ENCODE measurements at places on chromosomes 6 and 20.

DNA sequence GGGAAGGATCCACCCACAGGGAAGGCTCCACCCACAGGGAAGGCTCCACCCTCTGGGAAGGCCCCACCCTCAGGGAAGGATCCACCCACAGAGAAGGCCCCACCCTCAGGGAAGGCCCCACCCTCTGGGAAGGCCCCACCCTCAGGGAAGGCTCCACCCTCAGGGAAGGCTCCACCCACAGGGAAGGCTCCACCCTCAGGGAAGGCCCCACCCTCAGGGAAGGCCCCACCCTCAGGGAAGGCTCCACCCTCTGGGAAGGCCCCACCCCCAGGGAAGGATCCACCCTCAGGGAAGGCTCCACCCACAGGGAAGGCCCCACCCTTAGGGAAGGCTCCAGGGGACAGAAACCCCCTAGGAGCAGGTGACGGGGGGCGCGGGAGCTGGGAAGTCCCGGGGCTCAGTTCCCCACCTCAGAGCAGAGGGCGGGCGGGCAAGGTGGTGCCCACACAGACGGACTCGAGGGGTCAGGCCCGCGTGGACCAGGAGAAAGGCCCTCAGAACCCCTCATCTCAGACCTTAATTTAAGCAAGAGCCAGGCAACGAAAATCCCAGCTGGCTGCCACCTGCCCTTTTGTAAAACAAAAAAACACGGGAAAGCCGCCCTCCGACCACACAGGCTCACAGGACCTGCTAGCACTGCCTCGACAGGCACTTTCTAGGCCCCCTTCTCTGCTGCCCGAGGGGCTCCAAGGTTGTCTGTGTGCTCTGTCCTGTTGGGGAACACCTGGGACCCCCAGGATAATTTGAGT lies 39.7 kb downstream of the KCNQ2 start:
- no peak for DNase-seq

GRCh38 chr6:47663462-47664216 lies 34.7 kb upstream of the ADGRF4 start:
- DNase-seq, result no peak

DNA sequence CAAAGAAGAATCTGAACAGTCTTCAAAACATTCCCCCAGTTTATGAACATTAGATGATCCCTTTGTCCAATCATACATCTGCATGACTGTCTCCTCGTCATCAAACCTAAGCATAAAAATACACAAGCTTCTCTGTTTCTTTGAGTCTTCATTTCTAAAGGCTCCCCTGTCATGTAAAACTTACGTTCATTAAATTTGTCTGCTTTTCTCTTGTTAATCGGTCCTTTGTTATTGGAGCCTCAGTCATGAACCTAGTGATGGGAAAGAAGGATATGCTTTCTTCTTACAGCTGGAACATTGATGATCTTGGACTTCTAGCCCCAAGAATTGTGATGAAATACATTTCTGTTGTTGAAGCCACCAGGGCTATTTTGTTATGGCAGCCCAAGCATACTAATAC lies 18.0 kb upstream of the RIPOR2 start:
- no peak for DNase-seq

GRCh38 chr20:33908336-33908735 lies 85.4 kb upstream of the RALY start:
- DNase-seq, result no peak

GRCh38 chr6:112934433-112935327 lies 587.5 kb downstream of the RFPL4B start:
- DNase-seq, result no peak

- peak; percentile 15 for DNase-seq
These were observed 238.2 kb upstream of the PRND start for GRCh38 chr20:4483486-4483885.

- no peak for DNase-seq
These were observed 37.2 kb downstream of the SEL1L2 start for GRCh38 chr20:13953227-13953626.

GRCh38 chr6:131161987-131162386 lies 26.7 kb downstream of the AKAP7 start:
- no peak for DNase-seq

GRCh38 chr6:36350681-36351571 lies 14.2 kb upstream of the BNIP5 start:
- DNase-seq, result peak; percentile 94

DNA sequence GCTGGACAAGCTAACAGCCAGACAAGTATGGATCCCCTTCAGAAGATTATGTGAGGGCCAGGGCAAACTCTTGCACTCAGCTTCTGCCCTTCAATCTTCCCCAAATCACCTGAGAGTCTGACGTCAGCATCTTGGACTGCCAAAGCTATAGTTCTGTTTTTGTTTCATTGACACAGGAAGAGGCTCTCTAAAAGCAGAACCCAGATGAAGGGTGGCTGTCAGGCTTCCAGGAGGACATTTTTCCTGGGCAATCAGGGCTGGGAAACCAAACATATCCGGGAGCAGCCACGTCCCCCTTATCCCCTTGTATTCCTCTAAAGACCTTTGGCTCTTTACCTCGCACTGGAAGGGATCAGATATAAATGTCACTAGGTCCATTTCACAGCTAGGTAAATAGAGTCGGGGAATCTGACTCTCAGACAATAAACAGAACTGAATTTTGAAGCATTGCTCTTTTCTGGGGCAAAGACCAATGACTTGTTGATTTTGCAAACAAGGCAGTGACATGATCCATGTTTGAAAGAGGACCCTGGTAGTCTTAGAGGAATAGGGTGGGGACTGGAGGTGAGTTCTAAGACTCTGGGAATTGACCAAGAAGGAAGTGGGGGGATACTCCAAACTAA lies 13.3 kb downstream of the MAFB start:
- DNase-seq, result no peak

DNA sequence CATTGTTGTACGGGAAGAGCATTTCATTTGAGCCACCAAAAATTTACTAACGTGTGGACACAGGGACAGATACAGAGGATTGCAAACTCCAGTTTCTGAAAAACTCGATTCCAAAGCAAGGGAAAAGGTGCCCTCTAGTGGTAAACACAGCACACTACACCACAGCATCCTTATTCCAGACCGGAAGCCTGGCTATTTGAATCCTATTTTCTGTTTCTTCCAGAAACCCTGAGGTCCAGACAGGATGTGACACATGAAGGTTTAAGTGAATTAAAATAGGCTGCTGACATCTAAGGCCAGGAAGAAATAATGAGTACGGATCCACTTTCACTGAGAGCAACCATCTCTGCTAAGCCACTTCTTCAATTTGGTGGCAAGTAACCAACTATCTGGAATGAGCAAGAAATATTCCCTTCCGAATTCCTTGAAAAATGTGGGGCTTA lies 31.8 kb upstream of the GMPR start:
- peak; percentile 86 for DNase-seq

- DNase-seq, result no peak
These were observed 81.1 kb upstream of the SNAP25 start for GRCh38 chr20:10137533-10137932.

DNA sequence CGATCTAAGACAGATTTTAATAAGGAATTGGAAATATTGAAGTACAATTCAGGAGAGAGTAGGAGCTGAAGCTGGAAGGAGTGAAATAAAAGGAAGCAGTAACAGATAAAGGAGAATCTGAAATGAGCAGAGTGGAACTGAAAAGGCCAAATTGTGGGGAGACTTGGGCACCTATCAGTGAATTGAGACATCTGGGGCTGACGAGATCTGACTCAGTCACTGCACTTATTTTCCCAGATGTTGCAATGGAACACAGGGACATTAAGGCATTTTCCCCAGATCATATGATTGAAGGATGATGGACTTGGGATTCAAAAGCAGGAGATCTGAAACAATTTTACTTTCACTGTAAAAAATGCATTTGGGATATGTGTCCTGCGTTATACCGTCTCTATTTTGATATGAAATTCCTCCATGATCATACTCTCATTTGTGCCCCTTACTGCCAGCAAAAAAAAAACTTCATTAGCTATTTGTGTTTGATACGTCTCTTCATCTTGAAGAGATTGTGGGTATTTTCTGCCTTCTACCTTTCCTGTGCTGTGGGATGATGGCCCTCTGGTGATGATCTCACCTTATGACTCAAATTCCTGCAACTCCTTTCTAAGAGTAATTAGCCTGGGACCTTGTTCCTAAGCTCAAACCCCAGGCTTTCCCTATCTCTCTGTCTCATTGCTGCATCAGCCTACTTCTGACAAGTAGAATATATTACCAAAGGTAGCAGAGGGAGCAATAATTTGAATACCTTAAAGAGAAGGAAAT lies 278.5 kb upstream of the MAN1A1 start:
- DNase-seq, result peak; percentile 43

DNA sequence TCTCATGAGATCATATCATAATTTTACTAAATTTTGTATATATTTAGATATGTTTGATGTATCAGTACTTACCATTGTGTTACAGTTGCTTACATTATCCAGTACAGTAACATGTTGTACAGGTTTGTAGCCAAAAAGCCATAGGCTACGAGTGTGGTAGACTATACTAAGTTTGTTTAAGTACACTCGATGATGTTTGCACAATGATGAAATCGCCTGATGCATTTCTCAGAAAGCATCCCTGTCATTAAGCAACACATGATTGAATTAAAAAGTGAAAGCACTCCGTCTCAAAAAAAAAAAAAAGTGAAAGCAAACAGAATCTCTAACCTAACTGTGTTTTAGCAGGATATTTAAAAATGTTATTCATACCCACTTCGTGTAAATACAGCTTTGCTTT lies 104.9 kb upstream of the TFAP2D start:
- no peak for DNase-seq

GRCh38 chr20:64023361-64024140 lies 12.4 kb upstream of the C20orf204 start:
- no peak for DNase-seq

GRCh38 chr6:9543649-9544048 lies 871.2 kb downstream of the TFAP2A start:
- DNase-seq, result no peak

GRCh38 chr6:30544666-30545272 lies 11.5 kb downstream of the GNL1 start:
- peak; percentile 78 for DNase-seq

- DNase-seq, result no peak
These were observed 4.2 kb downstream of the KCNB1 start for GRCh38 chr20:49478266-49478665.
